ENCODE measurements at places on chromosomes 7 and 10. TPM values are rescaled to one million over a fixed set of nuclear protein-coding genes. Genes with fewer than 3 reads are reported as not detected.

CDHR1 gene
- 63.7 TPM for total RNA-seq

BAIAP2L1 gene
- 67.2 TPM for total RNA-seq

NCF1 gene
- total RNA-seq = 4.4 TPM

CALHM1 gene
- not detected for total RNA-seq

CFAP46 gene
- 0.37 TPM for total RNA-seq

OPN1SW gene
- not detected for total RNA-seq

WIPF3 gene
- total RNA-seq = 1.7 TPM

ZNF239 gene
- 1.5 TPM for total RNA-seq

WBP1L gene
- 37.8 TPM for total RNA-seq

PRSS2 gene
- not detected for total RNA-seq

CRYGN gene
- 0.15 TPM for total RNA-seq

CC2D2B gene
- 0.87 TPM for total RNA-seq

CYP26A1 gene
- total RNA-seq = not detected

ZNF467 gene
- total RNA-seq = 6.0 TPM

NPC1L1 gene
- 0.06 TPM for total RNA-seq

PLXDC2 gene
- 37.3 TPM for total RNA-seq

FBH1 gene
- total RNA-seq = 89.7 TPM

CADPS2 gene
- 13.0 TPM for total RNA-seq

KLLN gene
- 1.4 TPM for total RNA-seq

INSIG1 gene
- 73.3 TPM for total RNA-seq

MLXIPL gene
- 13.2 TPM for total RNA-seq

HTR7 gene
- total RNA-seq = 0.21 TPM

NEURL1 gene
- total RNA-seq = 49.2 TPM

TUBAL3 gene
- 38.6 TPM for total RNA-seq

C10orf53 gene
- not detected for total RNA-seq

AIMP2 gene
- 41.1 TPM for total RNA-seq

NFE2L3 gene
- total RNA-seq = 13.4 TPM

PNLIPRP2 gene
- 10.7 TPM for total RNA-seq

CTTNBP2 gene
- 3.8 TPM for total RNA-seq

CD36 gene
- total RNA-seq = 18.0 TPM

DTX2 gene
- total RNA-seq = 120 TPM

MMD2 gene
- not detected for total RNA-seq

CNTNAP2 gene
- total RNA-seq = 3.5 TPM

PRSS37 gene
- total RNA-seq = not detected

SH2B2 gene
- total RNA-seq = 3.3 TPM

SLC16A9 gene
- total RNA-seq = 42.3 TPM

PAX4 gene
- total RNA-seq = 1.6 TPM

TRPV6 gene
- total RNA-seq = 0.21 TPM

CHN2 gene
- total RNA-seq = 32.9 TPM

AZGP1 gene
- 3.4 TPM for total RNA-seq

PNLIPRP3 gene
- total RNA-seq = 0.14 TPM

CALY gene
- 1.6 TPM for total RNA-seq

OR2A5 gene
- total RNA-seq = not detected

STARD3NL gene
- 30.2 TPM for total RNA-seq

SPDYE16 gene
- not detected for total RNA-seq

RBM17 gene
- 90.7 TPM for total RNA-seq

PNLIPRP1 gene
- 0.50 TPM for total RNA-seq

UNCX gene
- not detected for total RNA-seq

OR2A42 gene
- not detected for total RNA-seq

FGF8 gene
- total RNA-seq = not detected
